Activated CD8-positive, alpha-beta memory T cell treated with anti-CD3 and anti-CD28 coated beads for 1 hour (primary cell): ENCODE measurements at places on chromosomes 13 and 19.

GRCh38 chr13:51298812-51299211 is 40.7 kb upstream of the SERPINE3 start:
- no peak for DNase-seq

DNA sequence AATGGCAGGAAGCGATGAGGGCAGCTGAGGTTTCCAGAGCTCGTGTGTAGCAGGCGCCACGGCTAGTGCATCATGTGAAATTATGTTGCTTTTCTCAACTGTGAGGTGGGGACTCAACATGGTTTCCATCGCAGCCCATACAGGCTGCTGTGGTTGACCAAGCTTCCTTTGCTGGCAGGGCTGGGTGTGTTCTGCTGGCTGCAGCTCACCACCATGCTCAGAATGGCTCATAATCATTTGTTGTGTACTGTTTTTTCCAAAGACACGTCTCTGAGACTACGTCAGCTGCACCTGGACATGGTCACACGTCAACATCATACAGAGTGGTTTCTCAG is 16.1 kb upstream of the RASA3 start:
- DNase-seq: peak; percentile 79

- peak; percentile 42 for DNase-seq
These were observed 5.6 kb downstream of the BCL3 start for GRCh38 chr19:44753932-44754749.

DNA sequence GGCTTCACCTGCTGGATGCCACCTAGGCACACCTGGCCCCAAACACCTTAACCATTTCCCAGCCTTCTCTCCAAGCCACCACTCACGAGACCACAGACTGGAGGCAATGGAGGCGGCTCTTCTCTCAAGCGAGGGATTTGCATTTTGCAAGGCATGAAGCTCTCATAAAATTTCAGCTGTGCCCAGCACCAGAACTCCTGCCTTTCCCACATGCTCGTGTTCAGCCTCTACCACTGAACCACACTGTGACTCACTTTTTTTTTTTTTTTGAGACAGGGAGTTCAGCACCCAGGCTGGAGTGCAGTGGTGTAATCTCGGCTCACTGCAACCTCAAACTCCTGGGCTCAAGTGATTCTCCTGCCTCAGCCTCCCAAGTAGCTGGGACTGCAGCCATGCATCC is 10.6 kb downstream of the NANOS3 start:
- no peak for DNase-seq

- DNase-seq: no peak
These were observed 18.9 kb downstream of the KDM4B start for GRCh38 chr19:4987692-4988370.

GRCh38 chr19:413756-414420 is 4.9 kb upstream of the C2CD4C start:
- no peak for DNase-seq

DNA sequence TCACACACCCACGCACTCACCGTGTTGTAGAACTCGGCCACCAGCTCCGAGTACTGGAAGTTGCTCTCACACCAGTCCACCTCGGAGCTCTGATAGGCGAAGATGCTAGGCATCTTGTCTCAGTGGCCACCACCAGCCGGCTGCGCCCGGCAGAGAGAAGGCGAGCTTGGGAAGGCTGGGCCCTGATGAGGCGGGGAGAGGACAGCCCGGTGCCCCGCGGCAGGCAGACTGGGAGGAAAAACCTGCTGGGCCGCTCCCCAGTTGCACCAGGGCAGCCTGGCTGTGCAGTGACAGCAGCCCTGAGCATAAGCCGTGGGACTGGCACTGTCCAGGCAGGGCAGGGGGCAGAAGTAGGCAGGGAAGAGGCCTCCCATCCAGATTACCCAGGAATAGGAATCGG is at the start of gene ACER1:
Gene ACER1 (minus strand): TSS at position 174 of the 400 bp plus-strand sequence. CDS start 61 bp downstream, at position 113.
- no peak for DNase-seq

DNA sequence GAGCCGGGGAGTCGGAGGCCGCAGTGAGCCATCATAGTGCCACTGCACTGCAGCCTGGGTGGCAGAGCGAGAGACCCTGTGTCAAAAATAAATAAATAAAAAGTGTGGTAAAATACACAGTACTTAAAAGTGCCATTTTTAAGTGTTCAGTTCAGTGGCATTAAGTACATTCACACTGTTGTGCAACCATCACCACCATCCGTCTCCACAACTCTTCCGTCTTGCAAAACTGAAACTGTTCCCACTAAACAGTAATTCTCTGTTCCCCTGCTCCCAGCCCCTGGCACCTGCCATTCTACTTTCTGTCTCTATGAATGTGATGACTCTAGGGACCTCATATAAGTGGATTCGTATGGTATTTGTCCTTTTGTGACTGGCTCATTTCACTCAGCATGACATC is 13.3 kb downstream of the SLC25A42 start:
- DNase-seq: no peak

DNA sequence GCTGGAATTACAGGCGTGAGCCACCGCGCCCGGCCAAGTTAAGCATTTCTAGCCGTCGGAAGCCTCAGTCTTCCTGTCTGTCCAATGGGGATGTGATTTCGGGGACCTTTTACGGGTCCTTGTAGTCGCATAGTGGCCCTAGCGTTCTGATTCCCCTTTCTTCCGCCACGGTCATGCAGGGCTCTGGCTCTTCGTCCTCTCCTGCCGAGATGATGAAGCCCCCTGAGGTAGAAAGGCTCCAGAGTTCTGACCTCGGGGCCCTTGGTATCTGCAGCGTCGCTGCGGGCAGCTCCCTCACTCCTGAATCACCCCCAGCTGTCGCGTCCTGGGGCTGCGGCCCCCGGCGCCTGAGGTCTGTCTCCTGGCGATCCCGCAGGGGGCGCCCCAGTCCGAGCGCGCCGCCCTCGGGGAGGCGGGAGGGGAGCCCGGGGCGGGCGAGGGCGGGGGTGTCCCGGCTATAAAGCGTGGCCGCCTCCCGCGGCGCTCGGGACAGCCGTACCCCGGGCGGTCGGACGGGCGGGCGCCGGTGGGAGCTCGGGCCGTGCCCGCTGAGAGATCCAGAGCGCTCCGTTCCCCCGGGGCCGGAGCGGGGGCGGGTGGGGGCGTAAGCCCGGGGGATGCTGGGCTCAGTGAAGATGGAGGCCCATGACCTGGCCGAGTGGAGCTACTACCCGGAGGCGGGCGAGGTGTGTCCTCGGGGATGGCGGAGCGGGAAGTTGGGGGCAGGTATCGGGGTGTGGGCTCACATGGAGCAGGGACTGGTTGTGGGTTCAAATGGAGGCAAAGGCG is at the start of gene FOXA3:
Gene FOXA3 (plus strand): TSS at position 487 of the 789 bp plus-strand sequence. CDS start 131 bp downstream, at position 618.
- no peak for DNase-seq

DNA sequence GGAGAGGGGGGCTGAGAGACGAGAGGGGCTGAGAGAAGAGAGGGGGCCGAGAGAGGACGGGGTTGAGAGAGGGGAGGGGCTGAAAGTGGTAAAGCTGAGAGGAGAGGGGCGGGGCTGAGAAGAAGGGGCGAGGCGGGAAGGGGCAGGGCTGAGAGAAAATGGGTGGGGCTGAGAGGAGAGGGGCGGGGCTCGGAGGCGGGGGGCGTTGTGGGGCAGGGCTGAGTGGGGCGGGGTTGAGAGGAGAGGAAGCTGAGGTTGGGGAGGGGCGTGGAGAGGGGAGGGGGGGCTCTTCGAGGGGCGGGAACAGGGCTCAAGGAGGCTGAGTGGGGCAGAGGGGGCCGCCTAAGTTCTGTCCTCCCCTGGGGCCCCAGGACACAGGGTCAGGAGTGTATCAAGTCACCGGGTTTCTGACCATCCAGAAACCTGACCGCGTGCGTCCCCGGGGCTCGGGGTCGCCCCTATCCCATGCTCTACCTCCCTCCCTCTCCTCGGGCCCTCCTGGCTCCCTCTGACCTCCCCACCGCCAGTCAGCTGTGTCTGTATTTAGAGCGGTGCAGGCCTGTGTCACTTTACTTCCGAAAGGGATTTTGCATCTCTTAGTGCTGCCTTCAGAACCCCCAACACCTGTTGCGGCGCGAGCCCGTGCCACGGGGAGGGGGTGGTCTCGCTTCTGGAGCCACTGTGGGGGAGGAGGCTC is 38.6 kb upstream of the SEMA6B start:
- DNase-seq: peak; percentile 6

GRCh38 chr13:97262058-97262457 is 39.9 kb downstream of the MBNL2 start:
- no peak for DNase-seq

DNA sequence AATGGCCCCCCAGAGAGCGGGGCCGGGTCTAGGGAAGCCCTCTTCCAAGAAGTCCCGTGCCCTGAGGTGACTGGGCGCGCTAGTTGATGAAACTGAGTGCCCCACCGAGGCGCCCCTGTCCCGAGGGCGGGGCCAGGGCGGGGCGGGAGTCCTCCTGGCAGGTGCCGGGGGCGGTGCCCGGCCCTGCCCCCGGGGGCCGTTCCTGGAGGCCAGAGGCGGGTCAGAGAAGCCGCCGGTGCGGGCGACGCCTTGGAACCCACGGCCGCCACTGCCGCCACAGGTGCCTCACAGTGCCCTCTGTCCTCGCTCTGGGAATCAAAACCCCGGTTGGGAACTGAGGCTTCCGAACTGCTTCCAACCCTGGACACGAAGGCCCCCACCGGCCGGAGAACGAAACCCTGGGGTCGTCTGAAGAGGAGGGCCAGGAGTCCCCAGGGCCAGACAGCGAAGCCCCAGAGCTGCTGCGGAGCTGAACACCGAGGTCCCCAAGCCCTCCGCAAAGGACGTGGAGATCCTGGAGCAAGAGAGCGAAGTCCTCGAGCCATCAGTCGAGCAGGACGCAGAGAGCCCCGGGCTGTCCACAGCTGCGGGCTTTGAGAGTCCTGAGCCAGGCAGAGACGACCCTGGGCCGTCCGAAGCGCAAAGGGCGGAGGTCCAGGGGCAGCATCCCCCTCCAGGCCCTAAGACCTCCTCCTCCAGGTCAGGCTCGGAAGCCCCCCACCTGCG is at the start of gene MISP3:
Gene MISP3 (plus strand): TSS at position 252 of the 726 bp plus-strand sequence. CDS start 524 bp downstream, outside the sequence.
- DNase-seq: no peak

GRCh38 chr13:49602005-49602404 is 16.6 kb upstream of the RCBTB1 start:
- no peak for DNase-seq

DNA sequence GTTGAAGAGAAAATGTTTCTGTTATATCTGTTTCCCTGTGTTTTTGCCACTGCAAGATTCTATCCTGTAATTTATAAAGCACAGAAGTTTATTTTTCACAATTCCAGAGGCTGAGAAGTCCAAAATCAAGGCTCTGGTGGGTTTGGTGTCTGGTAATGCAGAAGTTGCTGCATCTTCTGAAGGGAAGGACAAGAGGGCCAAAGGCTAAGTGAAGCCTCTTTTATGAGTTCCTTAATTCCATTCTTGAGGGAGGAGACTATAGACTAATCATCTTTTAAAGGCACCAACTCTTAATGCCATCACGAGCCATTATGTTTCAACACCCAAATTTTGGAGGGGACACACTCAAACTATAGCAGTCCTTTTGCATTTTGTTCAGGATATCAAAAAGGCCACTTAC is 34.1 kb upstream of the WDFY2 start:
- DNase-seq: no peak

GRCh38 chr13:80586356-80586755 is 245.4 kb upstream of the SPRY2 start:
- no peak for DNase-seq

DNA sequence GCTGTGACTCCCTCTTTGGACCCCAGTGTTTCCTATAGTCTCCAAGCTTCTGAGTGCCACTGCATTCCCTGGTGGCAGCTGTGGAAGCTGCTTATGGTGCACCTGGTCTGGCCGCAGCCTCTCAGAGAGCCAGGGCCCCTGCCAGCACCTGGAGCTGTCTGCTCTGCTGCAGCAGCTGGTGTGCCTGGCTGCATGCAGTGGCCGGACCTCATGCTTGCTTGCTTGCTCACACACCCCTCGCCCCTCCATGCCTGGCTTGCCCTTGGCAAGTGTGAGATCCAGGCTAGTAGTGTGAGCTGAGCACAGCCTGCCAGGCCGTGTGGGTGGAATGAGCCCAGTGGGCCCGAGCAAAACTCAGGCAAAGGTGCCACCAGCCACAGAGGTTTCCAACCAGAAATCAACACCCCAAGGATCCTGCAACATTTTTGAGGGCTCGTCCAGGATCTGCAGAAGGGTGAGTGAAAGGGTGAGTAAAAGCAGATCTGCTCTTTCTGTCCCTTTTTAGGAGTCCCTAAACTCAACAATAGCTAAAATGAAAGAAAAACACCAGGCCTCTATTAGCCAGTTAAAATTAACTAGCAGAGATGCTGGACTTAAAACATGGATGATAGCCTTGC is 7.6 kb upstream of the MLLT1 start:
- no peak for DNase-seq

- peak; percentile 71 for DNase-seq
These were observed 73.4 kb downstream of the RYR1 start for GRCh38 chr19:38506723-38507550.

DNA sequence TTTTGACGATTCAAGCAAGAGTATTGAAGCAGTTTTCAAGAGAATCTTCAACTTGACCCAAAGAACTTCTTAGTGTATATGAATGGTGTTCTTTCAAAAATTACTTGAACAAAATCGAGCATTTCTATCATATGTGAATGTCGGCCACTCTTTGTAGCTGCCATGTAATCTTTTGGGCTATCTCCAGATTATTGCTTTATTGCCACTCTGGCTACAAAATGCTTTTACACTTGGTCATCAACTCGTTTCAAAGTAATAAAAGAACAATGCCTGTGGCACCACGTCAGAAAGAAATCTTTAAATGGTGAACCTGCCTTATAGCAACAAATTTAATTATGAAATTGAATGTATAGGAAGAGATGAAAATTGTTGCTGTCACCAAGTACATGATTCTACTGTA is 834.5 kb downstream of the GPC5 start:
- DNase-seq: no peak

DNA sequence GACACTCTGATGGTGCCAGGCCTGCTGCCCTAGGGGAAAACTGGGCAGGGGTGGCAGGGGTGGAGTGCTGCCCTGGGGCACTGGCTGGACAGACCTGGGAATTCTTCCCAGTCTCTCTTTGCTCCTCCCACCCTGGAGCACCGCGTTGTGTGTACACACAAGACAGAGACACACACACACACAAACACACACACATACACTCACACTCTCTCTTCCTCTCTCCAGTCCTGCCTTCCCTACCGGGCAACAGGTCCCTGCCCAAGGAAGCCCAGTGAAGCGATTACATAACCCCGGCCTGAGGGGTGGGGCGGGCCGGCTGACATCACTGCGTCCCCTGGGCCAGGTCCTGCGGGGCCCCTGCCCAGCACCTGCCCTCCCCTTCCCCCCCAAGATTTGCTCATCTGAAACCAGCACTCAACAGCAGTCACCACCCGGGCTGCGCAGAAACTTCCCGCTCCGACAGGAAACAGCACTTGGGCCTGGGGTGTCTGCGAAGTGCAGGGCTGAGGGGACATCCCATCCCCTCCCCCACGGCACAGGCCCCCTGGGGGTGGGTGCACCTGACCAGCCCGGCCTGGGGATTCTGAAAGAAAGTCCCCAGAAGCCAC is 1.2 kb downstream of the MKNK2 start:
- no peak for DNase-seq

DNA sequence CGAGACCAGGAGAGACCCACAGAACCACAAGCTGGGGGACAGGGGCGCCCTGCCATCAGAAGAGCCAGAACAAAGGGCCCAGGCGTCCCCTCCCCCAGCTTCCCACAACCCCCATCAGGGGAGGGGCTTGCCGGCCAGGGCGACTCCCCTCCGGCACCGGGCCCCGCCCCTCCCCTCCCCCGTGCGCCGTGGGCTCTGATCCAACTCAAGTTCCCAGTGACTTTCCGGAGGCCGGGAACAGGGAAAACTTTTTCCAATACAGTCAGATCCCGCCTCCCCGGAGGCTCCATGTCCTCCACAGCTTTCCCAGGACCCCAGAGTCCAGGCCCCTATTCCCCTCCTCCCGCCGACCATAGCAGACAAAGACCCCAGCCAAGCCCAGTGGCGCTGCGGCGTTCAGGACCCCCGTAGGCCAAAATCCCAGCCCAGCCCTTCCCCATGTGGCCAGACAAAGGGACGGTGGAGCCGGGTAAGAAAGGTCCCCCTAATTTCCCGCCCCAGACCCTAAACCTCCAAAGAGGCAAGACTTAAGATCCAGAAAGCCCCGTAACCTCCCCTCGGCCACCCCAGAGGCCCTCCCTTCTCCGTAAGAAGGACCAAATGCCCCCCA is 673 bp downstream of the TEAD2 start:
- DNase-seq: no peak
